Renal cortical epithelial cell (primary cell): ENCODE measurements at places on chromosomes 12 and 14.

DNA sequence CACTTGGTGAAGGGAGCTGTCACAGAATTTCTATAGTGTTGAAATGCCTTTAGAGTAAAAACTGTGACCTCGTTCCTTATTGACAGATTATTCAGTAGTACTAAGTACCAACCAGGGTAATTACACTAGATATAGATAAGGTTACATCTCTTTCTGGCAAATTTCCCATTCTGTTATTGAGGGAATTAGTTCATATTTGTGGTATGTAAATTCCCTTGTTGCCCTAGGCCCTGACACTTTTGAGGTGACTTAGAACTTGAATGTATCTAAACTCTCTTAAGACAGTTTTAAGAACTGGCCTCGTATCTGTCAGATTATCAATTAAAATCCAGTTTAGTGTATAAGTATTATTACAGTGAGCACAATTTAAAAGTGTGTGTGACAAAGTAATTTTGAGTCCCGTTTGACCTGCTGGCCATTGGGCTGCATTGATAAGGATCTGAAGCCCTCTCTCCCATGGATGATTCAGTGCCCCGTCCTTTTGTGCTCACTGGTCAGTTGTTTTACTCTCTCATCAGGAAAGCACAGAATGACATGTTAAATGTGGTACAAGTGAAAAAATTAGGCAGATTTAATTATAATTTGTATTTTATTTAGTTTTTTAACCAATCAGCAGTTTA lies 123.2 kb downstream of the GPR135 start:
- no peak for DNase-seq

DNA sequence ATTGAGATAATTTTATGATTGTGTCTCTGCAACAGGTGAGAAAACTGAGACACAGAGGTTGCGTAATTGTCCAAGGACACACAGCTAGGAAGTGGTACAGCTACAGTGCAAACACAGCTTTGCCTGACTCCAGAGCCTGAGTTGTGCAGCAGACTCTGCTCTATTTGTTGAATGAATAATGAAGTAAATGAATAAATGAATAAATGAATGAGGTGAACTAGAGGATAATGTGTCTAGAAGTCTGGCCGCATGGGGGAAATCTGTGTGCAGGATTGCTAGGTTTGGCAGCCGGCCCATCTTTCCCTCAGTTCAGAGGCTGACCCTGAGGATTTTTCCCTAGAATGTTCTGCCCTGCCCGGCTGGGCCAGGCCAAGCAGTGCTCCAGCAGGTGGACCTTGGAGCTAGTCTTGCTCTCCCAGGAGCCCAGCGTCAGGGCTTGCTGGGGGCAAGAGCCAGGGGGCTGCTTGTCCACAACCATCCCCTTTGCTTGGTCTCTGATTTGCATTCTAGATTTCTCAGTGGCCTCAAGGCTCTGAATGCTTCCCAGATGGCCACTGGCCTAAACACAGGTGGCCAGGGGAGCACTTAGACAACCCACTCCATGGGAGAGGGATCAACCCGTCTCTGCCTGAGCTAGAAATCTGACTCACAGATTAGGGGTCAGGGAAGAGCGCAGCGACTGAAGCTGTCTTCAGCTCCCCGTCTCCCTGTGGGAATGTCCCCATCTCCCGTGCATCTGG lies 225.2 kb downstream of the C12orf75 start:
- peak; percentile 69 for DNase-seq

GRCh38 chr14:66099931-66100330 lies 386.2 kb upstream of the CCDC196 start:
- no peak for DNase-seq

DNA sequence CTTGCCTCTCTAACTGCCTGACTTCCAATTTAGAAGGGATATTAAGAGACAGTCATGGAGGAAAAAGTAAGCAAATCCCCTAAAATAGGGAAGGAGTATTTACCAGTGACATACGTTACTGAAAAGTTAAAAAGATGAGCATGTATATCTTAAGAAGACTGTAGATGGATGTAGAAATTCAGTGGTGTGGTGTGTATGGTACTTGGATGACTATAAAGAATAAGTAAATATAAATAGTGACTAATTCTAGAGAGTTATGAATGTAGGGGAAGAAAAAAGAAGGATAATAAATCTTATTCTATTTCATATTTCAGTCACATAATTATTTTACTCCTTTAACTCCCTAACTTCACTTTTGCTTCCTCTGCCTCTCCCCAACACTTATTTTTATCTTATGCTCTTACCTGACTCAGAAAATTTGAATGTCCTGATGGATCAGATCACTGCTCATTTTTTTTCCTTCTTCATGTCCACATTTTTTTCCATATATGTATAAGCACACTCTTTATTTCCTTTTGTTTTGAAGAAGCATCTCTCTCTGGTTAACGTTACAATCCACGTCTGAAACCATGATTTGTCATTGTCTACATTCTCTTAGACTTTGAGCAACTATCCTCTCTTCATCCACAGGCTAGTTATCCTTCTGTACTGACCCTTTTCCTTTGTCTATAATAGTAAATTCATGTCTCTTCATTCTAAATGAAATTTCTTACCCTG lies 422.7 kb upstream of the SYT1 start:
- no peak for DNase-seq

GRCh38 chr12:70042675-70043074 lies 200.6 kb upstream of the CNOT2 start:
- no peak for DNase-seq

GRCh38 chr12:119460876-119461275 lies 126.3 kb downstream of the CCDC60 start:
- DNase-seq: no peak

- DNase-seq: no peak
These were observed 1.3 kb downstream of the RAD52 start for GRCh38 chr12:948238-948637.

DNA sequence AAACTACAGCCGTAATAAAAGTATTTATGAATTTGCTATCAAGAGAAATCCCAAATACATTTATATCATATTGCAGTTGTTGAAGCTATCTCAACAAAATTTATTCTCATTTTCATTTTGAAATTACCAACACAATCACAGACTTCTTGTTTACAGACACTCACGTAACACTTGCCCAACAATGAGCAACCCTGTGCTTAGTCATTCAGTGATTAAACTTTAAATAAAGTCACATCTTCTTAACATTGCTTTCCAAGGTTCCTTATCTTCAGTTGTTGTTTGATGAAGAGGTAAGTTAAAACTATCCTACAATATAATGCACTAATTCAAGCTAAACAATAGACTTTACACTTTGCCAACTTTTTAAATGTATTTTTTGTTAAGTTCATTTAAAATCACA lies 601.8 kb downstream of the SLC16A7 start:
- DNase-seq: peak; percentile 15
